Daoy (cell line): ENCODE measurements at places on chromosomes 2 and 18. TPM values are rescaled to one million over a fixed set of nuclear protein-coding genes. Genes with fewer than 3 reads are reported as not detected.

DNA sequence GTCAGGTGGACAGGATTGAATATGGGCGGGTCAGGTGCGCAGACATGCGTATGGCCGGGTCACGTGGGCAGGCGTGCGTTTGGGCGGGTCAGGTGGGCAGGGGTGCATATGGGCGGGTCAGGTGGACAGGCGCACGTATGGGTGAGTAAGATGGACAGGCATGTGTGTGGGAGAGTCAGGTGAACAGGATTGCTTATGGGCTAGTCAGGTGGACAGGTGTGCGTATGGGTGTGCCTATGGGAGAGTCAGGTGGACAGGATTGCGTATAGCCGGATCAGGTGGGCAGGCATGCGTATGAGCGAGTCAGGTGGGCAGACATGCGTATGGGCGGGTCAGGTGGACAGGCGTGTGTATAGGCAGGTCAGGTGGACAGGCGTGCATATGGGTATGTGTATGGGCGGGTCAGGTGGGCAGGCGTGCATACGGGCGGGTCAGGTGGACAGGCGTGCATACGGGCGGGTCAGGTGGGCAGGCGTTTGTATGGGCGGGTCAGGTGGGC, 30.3 kb upstream of the KLF11 start:
- DNase-seq, result no peak

DNA sequence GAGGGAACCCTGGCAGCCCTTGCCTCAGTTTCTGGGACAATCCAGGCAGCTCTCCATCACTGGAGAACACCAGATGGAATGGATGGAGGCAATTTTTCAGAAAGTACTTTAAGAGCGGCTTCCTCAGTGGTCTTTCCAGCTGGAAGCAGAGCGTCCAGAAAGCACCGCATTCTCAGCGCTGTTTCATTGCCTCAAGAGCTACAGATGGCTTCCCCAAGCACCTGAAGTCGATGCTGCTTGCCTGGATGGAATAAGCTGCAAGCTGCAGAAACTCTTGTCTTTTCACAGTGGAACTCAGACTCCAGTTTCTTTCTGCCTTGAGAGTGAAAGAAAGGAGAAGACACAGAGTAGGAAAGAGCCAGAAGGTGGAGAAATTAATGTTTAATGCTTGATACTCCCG, 766.9 kb downstream of the TDRD15 start:
- no peak for DNase-seq

DNA sequence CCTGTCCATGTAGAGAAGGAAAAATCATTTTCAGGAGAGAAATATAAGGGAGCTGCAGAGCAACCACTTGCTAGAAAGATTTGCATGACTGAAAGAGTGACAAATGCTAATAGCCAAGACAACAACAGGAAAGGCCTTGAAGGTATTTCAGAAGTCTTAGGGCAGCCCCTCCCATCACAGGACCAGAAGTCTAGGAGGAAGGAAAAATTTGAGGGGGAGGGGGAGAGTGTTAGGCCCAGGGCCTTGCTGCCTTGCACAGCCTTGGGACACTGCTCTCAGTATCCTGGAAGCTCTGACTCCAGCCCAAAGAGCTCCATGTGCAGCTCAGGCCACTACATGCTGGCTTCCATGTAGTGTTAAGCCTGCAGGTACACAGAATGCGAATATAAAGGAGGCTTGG, 266.9 kb downstream of the GLI2 start:
- no peak for DNase-seq

- DNase-seq, result peak; percentile 93
These were observed 199.3 kb upstream of the EPAS1 start for GRCh38 chr2:46097714-46098480.

DNA sequence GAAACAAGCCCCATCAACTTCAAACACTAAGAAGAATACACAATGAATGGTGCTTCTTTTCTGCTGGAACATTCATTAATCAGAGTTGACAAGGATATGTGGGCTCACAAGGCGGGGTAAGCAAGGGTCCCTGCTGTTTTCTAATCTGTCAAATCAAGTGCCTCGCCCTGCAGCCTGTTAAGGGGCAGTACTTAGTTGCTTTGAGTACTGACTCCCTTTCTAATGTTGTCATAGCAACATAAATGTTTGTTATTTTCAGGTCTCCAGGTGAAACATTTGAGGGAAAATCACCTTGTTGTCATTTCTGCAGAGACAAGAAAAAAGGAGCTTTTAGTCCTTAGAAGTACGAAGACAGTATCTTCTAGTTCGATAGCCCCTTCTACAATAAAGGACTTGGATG, 284.7 kb upstream of the PKDCC start:
- DNase-seq, result no peak

GRCh38 chr2:71944806-71945602, 202.7 kb downstream of the CYP26B1 start:
- DNase-seq, result no peak

DNA sequence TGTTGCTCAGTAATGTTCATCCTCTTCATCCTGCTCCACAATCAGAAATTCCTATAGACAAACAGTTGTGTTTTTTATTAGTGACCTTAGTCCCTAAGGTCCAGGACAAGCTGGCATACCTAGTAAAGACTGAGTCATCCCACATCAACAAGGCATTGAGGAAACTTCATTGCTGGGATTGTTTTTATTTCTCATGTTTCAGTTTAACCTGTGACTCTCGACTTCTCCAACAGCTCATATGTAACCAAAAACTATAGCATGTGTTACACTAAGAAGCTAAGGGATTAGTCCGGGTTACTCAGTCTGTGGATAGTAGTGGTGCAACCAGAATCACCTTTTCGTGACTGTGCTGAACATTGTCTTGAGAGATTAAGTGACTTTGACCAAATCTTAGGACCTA, 292.1 kb downstream of the RDH14 start:
- no peak for DNase-seq

- no peak for DNase-seq
These were observed 192.0 kb downstream of the MTX2 start for GRCh38 chr2:176461098-176461808.

DNA sequence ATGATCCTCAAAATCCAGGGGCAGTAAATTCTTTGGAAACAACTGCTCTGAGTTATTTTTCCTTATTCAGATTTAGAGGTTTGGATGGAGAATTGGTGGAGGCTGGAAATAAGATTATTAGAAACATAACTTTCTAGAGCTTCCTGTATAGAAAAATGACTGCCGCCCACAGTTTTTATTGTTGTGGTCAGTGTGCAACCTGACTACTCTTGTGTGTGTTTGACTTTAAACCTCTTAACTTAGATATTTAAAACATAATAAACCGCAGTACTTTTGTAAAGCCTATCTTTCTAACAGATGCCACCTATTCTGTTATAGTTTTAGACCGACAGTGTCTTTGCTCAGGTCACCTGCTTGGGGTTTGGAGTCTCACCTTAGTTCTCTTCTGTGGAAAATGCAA, 115.4 kb upstream of the BCL2L11 start:
- no peak for DNase-seq

TGFA gene
- total RNA-seq, result 5.8 and 6.6 TPM in 2 replicates
